Ecto neural progenitor cell (in vitro differentiated cells): ENCODE measurements at places on chromosomes 6 and 20.
A peak's percentile ranks its signal among the peaks of the same experiment; 100 is the strongest.

- no peak for DNase-seq
These were observed 64.4 kb upstream of the TMEM170B start for GRCh38 chr6:11473008-11473740.

- DNase-seq: no peak
These were observed 108.0 kb upstream of the DST start for GRCh38 chr6:56750686-56751085.

DNA sequence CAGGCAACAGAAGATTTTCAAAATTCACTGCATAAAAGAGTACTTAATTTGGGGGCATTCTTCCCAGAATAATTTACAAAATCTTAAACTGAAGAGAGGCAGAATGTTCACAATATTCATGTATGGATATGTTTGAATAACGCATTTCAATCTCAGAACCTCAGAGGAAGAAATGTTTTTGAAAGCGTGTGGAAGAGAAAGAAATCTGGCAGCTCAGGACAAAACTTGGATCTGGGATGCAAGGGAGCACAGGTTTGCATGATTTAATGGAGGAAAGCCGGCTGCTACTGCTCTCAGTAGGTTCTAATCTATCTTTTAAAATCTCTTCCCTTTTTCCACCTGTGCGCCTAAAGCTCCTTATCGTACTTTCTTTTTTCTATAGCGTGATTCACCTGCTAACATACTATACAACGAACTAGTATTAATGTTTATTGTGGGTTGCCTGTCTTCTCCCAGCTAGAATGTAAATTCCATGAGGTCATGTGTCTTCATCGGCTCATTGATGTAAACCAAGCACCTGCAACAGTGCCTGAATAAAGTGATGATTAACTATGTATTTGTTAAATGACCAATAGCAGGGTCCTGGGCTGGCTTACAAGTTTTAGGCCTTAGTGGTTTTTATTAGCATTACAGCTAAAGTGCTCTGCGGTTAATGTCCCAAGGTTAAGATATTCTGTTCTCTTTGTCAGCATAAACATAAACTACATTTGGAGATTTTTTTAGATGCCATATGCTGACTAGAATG is 15.3 kb downstream of the PRL start:
- DNase-seq: no peak

- DNase-seq: no peak
These were observed 37.4 kb downstream of the HIVEP2 start for GRCh38 chr6:142907544-142907943.

GRCh38 chr20:20181322-20181721 is 129.0 kb downstream of the CFAP61 start:
- no peak for DNase-seq

- no peak for DNase-seq
These were observed 4.7 kb downstream of the DSN1 start for GRCh38 chr20:36768768-36769430.

- DNase-seq: no peak
These were observed 21.3 kb upstream of the TBX18 start for GRCh38 chr6:84785671-84786070.

DNA sequence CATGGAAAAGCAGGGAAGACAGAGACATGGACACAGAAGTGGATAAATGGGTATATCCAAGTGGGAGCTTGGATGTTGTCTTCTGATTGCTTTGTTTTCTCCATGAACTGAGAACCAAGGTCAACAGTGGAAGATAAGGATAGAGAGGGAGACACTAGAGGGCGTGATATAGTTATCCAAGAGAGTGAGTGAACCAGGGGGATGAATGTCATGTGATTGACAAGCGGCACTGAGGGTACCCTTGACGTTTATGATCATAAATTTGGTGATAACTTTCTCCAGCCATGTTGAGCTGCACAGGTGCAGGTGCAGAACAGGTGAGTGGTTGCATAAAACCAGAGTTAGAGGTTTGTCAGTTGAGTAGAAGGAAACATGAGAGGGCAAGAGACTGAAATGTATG is 20.7 kb downstream of the EBF4 start:
- no peak for DNase-seq

- DNase-seq: no peak
These were observed 74.5 kb downstream of the PSMG4 start for GRCh38 chr6:3333263-3333662.

- DNase-seq: no peak
These were observed 18.0 kb upstream of the MAP3K4 start for GRCh38 chr6:160973311-160974250.

DNA sequence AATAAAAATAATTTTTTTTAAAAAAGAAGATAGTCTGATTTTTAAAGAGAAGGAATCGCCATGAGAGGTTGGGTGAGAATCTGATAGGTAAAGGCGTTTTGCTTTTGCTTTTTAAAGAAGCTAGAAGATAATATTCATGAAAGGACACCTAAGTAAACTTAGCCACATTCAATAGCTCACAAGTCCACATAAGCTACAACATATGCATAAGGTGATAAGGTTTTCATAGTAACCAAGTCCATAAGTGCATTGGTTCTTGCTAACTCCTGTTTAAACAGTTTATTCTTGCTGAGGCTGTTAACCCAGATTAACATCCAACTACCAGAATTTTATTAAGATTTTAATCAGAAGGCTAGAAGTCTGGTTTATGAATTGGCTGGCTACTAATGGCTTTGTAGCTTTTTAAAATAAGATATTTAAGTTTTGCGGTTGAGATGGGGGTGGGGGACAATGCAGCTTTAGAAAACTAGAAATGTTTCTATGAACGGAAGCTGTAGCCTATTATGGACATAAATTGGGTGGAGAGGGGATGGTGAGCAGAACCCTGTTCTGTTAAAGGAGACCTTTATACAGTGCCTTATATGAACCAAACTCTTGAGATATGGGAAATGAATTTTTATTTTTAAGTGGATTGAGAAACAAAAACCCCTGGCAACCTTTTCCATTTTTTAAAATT is 235.1 kb downstream of the ZFAND3 start:
- DNase-seq: no peak

GRCh38 chr6:150373260-150373701 is 4.5 kb downstream of the IYD start:
- DNase-seq: no peak

GRCh38 chr6:31821301-31822035 is 6.1 kb upstream of the HSPA1B start:
- DNase-seq: peak; percentile 68

DNA sequence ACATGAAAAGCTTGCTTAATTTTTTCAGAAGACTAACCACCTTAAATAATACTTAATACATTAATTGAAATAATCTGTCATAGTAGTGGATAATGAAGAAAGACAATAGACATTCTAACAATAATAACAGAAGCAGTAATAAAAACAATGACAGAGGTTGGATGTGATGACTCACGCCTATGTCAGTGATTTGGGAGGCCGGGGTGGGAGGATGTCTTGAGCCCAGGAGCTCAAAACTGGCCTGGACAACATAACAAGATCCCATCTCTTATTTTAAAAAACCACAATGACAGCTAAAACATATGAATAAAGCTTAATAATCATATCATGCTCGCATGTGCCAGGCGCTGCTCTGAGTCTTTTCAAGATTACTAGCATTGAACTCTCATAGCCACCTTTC is 105.5 kb downstream of the IPCEF1 start:
- DNase-seq: no peak

GRCh38 chr20:45085289-45085688 is 15.6 kb downstream of the KCNS1 start:
- DNase-seq: no peak

- no peak for DNase-seq
These were observed 4.7 kb downstream of the SAPCD1 start for GRCh38 chr6:31767096-31767645.

- DNase-seq: no peak
These were observed 103.9 kb downstream of the OLIG3 start for GRCh38 chr6:137390334-137390733.

DNA sequence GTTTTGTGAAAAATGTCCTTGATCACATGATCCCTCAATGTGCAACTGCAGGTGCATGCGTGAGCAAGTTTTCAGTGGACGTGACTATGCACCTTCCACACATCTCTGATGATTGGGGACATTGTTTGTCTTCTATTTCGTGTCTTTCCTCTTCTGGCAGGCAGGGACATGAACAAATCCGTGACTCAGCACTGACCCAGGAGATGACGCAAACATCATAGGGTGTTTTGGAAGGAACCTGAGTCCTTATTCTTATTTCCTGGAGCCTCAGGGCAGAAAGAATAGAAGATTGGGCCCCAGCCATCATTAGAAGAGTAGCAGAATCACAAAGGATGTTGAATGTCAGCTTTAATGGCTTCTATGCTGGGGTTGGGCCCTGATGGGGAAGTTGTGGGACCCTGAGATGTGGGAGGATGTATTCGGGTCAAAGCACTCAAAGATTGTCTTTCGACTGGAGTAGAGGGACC is 11.9 kb upstream of the SIRPD start:
- DNase-seq: no peak

GRCh38 chr6:159099961-159100360 is 55.2 kb upstream of the TAGAP start:
- no peak for DNase-seq
